ENCODE measurements at places on chromosomes 2 and 18.

- peaks cover 59% of the 10 kb centered on the region for H3K36me3 ChIP-seq
- no peak for DNase-seq
- no peaks in the 10 kb centered on the region for H3K4me1 ChIP-seq
- H3K27me3 ChIP-seq: no peaks in the 10 kb centered on the region
- no peak overlapping the region for H3K4me3 ChIP-seq
Observed at GRCh38 chr2:239106966-239107365, 259.1 kb downstream of the TWIST2 start.

- H3K4me1 ChIP-seq: no peaks in the 10 kb centered on the region
- DNase-seq: no peak
- no peak overlapping the region for H3K4me3 ChIP-seq
Observed at GRCh38 chr2:11977766-11978524, 231.5 kb downstream of the LPIN1 start.

- no peak for DNase-seq
- no peaks in the 10 kb centered on the region for H3K4me1 ChIP-seq
- no peak overlapping the region for H3K27ac ChIP-seq
- H3K4me3 ChIP-seq: no peak overlapping the region
- peaks cover 44% of the 10 kb centered on the region for H3K36me3 ChIP-seq
Observed at GRCh38 chr18:23550898-23551297, 35.4 kb downstream of the NPC1 start.

- no peaks in the 10 kb centered on the region for H3K36me3 ChIP-seq
- H3K27me3 ChIP-seq: no peaks in the 10 kb centered on the region
- peak; percentile 11 for DNase-seq
- no peaks in the 10 kb centered on the region for H3K4me1 ChIP-seq
Observed at GRCh38 chr18:30971338-30971956, 71.1 kb downstream of the DSC3 start.

GRCh38 chr2:31260870-31261269, 26.9 kb downstream of the EHD3 start:
- no peak overlapping the region for H3K27ac ChIP-seq
- no peak for DNase-seq
- no peaks in the 10 kb centered on the region for H3K27me3 ChIP-seq
- H3K4me1 ChIP-seq: no peaks in the 10 kb centered on the region
- H3K4me3 ChIP-seq: no peak overlapping the region

DNA sequence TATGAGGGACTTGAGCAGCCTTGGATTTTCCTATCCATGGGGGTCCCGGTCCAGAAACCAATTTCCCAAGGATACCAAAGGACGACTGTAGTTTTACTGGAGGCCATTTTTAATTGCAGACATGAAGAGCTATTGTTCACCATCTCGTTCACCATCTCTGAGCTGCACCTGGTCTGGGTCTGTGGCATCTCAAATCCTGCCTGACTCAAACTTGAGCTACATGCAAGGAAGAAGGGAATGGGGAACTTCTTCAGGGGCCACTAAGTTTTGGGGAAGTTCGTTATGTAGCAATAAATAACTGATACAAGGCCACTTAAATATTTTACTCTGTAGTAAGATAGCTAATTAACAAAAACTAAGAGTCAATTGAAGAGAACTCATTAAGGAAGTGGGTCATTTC, 2.1 kb upstream of the SMCHD1 start:
- DNase-seq: no peak
- H3K27me3 ChIP-seq: no peaks in the 10 kb centered on the region
- no peaks in the 10 kb centered on the region for H3K36me3 ChIP-seq
- H3K4me1 ChIP-seq: peaks cover 2% of the 10 kb centered on the region
- no peak overlapping the region for H3K27ac ChIP-seq
- H3K4me3 ChIP-seq: no peak overlapping the region

- H3K36me3 ChIP-seq: 0 out of 2 replicates have a peak, but pooled peaks cover 2% of the 10 kb centered on the region
- peak; percentile 53 for DNase-seq
- H3K27ac ChIP-seq: no peak overlapping the region
Observed at GRCh38 chr2:112750560-112750843, 13.9 kb downstream of the CKAP2L start.

DNA sequence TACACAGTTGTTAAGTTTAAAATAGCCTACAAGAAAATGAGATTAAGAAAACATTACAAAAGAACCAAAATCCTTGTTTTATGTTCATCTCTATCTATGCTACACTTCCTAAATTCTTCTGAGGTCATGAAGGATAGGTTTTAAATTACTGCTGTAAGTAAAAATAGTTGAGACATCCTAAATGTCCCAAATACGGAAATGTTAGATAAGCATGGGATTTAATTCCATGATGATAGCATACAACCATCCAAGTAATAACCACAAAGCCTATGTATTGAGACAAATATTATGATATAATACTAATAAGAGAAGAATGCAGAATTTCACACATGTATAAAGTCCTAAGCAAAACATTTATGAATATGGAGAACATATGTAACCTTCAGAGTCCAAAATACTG, 34.1 kb downstream of the PIEZO2 start:
- peak; percentile 84 for DNase-seq
- no peaks in the 10 kb centered on the region for H3K36me3 ChIP-seq
- H3K27me3 ChIP-seq: no peaks in the 10 kb centered on the region
- peaks cover 21% of the 10 kb centered on the region for H3K4me1 ChIP-seq
- no peak overlapping the region for H3K27ac ChIP-seq

GRCh38 chr2:177324797-177325196, 60.3 kb upstream of the NFE2L2 start:
- no peak overlapping the region for H3K27ac ChIP-seq
- DNase-seq: no peak
- no peaks in the 10 kb centered on the region for H3K36me3 ChIP-seq

DNA sequence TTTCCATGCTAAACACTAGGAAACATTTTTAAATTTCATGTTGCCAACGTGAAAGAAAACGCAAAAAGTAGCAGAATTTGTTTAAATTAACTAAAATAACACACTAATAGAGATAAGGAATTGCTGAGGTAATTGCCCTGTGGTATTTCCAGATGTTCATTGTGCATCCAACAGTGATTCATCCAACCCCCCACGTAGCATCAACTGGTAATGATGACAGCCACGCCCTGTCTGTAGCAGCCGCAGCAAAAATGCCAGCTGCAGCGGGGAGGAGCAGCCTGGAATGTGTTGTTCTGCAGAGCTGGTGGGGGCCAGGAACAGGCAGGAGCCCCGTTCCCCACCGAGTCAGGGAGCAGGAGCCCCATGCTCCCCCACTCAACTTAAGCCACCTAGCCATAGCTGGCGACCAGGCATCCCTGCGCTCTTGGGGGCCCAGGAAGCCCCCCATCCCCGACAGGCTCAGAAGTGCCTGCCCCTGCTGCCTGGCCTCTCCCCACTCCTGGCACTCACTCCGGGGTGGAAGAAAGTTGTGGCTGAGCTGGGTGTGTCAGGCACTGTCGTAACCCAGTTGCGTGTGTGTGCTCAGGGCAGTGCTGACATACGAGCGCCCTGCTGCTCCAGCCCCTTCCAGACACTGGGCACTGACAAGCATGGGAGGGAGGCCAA, 695.1 kb upstream of the ACVR2A start:
- DNase-seq: no peak
- H3K4me1 ChIP-seq: no peaks in the 10 kb centered on the region
- H3K27ac ChIP-seq: no peak overlapping the region
- no peak overlapping the region for H3K4me3 ChIP-seq
- H3K36me3 ChIP-seq: no peaks in the 10 kb centered on the region

DNA sequence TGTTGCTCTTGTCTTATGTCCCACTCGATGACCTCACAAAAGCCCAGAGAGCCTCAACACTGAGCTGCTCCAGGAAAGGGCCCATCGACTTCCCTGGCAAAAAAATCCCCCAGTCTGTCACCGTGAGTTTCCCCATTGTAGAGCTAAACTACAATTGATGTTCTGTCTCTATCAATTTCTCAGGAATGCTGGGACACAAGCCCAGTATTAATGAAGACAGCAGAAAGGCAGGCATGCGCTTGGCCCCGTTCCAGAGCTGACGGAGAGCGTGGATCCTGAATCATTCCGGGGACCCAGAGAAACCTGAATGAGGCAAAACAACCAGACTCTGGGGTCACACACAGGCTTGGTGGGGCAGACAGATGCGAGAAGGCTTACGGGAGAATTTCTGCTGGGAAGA, 146.9 kb downstream of the TTC32 start:
- no peak overlapping the region for H3K27ac ChIP-seq
- no peaks in the 10 kb centered on the region for H3K36me3 ChIP-seq
- peaks cover 2% of the 10 kb centered on the region for H3K4me1 ChIP-seq
- DNase-seq: no peak
- no peaks in the 10 kb centered on the region for H3K27me3 ChIP-seq
- H3K4me3 ChIP-seq: no peak overlapping the region

- DNase-seq: no peak
- H3K27ac ChIP-seq: no peak overlapping the region
- H3K4me1 ChIP-seq: no peaks in the 10 kb centered on the region
Observed at GRCh38 chr18:48072428-48073204, 142.2 kb upstream of the SMAD2 start.

Data from IMR-90 (cell line).